ENCODE measurements at places on chromosomes 16 and 17.

DNA sequence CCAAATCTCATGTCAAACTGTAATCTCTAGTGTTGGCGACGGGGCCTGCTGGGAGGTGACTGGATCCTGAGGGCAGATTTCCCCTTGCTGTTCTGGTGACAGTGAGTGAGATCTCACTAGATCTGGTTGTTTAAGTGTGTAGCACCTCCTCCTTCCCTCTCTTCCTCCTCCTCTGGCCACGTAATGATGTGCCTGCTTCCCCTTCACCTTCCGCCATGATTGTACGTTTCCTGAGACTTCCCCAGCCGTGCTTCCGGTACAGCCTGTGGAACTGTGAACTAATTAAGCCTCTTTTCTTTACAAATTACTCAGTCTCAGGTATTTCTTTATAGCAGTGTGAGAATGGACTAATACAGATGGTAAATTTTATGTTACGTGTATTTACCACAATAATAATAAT lies 49.2 kb downstream of the METTL16 start:
- DNase-seq, result no peak

DNA sequence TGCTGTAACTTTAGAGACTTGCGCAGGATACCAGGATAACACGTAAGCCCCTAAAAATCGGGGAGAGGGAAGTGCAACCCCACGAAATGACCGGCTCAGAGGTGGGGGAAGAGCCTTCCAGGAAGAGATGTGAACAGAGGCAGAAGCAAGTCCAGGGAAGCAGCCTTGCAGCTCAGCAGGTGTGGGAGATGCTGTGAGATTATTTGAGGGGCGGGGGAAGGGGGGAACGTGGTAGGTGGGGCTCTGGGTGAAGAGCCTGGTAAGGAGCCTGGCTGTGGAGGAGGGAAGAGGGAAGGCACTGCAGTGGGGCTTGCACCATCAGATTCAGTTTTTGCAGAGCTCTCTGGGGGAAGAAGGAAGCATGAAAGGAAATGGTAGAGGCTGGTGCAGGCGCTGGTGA lies 95.4 kb upstream of the CACNG5 start:
- no peak for DNase-seq

DNA sequence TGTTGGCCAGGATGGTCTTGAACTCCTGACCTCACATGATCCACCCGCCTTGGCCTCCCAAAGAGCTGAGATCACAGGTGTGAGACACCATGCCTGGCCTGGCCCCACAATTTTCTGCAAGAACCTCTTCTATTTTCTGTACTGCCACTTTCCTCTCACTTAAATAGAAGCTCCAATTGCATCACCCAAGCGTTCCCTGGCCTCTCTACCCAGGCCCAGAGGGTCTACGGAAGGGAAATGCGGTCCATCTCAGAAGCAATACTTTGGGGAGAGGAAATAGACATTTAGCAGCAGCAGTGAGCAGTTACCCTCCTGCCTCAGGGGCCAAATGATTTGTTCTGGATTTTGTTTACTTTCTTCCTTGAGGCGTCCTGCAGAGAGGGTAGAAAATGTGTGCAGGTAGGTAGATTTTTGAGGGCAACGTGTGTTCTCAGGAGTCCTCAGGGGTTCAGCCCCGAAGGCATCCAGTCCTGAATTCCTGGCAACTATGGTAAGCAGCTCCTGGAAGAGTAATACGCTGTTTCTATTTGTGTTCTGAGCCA lies 11.0 kb downstream of the SLC6A4 start:
- DNase-seq, result no peak

- DNase-seq, result no peak
Measured at GRCh38 chr16:12531937-12532336, 271.8 kb downstream of the CPPED1 start.

DNA sequence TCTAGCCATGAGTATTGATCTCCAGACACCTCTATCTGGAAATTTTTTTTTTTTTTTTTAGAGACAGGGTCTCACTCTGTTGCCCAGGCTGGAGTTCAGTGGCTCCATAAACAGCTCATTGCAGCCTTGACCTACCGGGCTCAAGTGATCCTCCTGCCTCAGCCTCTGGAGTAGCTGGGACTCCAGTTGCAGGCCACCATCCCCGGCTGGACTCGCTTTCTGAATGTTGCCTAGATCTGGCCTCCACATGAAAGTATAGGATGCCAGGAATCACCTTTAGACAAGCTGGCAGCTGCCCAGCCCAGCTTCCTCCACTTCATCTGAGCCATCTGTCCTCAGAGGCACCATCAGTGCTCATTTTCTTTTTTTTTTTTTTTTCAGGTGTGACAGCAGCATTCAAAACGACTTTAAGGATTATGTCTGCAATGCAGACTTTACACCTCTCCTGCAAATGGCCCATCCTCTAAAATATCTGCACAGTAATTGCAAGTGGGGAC lies 6.4 kb upstream of the PRR14 start:
- no peak for DNase-seq

- no peak for DNase-seq
Measured at GRCh38 chr17:21174713-21175112, 39.2 kb downstream of the TMEM11 start.

- DNase-seq, result no peak
Measured at GRCh38 chr17:80599546-80600305, 55.1 kb downstream of the RPTOR start.

GRCh38 chr17:48892940-48893645 lies 506 bp downstream of the ATP5MC1 start:
- DNase-seq, result no peak

GRCh38 chr16:62700426-62701294 lies 664.4 kb upstream of the CDH8 start:
- no peak for DNase-seq

- peak; percentile 30 for DNase-seq
Measured at GRCh38 chr16:67430977-67431774, at the start of gene HSD11B2. HSD11B2 (plus strand) TSS chr16:67431121; CDS start chr16:67431249, 128 bp downstream.

GRCh38 chr16:27232061-27232900 lies 29.0 kb downstream of the KDM8 start:
- peak; percentile 52 for DNase-seq
